ENCODE measurements at places on chromosomes 5 and 9.

DNA sequence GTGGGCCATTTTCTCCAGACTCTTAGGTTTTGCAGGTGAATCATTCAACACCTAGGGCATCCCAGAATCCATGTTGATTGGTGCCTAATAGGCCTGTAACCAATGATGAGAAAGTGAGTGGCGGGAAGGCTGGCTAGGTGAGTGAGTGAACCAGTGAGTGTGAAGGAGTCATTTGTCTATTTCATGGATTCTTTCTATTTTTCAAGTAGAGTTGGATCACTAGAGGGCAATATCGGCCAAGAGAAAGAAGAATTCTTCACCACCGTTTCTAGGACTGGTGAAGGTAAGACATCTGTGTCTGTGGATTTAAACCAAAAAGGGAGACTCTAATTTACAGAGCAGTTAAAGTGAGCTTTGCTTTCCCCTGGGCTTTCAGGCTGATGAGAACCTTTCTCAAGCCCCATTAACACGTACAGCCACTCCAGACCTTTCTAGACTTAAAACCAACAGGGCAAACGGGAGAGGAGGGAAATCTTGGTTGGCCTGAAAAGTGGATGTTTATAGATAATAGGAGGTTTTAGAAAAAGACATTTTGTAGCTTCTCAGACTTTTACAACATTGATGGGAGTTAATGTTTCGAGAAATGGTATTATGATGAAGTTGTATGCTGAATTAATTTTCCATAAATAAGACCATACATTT lies 114.3 kb upstream of the IL12B start:
- DNase-seq, result peak; percentile 81

DNA sequence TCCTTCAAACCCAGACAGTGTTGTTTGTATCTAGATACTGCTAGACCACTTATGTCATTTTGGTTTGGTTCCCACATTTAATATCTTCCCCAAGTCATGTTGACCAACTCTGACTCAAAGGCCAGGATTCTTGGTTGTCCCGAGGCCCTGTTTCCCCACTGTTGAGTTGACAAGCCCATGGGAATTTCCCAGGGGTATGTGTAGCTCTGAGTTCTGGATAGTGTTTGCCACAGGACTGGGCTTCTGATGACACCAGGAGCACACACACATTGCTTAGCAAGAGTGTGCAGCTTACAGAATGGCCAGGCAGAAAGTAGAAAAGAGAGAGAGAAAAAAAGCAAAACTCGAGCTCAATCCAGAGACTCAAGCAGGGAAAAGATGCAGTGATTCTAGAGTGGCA lies 214.4 kb downstream of the NXNL2 start:
- peak; percentile 89 for DNase-seq

DNA sequence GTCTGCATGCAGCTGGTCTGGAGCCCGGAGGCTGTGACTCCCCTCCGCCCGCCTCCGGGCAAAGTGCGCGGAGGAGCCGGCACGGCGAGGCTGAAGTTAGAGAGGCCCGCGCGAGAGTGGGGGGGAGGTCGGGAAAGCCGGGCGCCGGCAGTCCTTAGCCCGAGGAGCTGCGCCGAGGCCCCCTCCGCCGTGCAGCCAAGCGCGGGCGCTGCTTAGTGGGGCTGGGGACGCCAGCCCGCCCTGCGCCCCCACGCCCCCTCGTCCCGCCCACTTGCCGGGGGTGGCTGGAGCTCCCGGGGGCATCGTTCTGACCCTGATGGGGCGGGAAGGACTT lies 403 bp downstream of the NINJ1 start:
- DNase-seq, result peak; percentile 82

- no peak for DNase-seq
Observed at GRCh38 chr5:16864631-16865131, 71.4 kb downstream of the MYO10 start.

GRCh38 chr5:67983251-67984110 lies 232.1 kb upstream of the PIK3R1 start:
- DNase-seq, result peak; percentile 69

GRCh38 chr5:126998201-126998631 lies 32.1 kb downstream of the MARCHF3 start:
- peak; percentile 22 for DNase-seq

- no peak for DNase-seq
Observed at GRCh38 chr9:529731-530130, 311.8 kb upstream of the DMRT1 start.

GRCh38 chr9:33017283-33018041 lies 7.6 kb upstream of the DNAJA1 start:
- DNase-seq, result no peak

GRCh38 chr5:107966201-107966600 lies 295.5 kb upstream of the EFNA5 start:
- DNase-seq, result peak; percentile 3

GRCh38 chr9:99158629-99159028 lies 53.7 kb downstream of the TGFBR1 start:
- no peak for DNase-seq

DNA sequence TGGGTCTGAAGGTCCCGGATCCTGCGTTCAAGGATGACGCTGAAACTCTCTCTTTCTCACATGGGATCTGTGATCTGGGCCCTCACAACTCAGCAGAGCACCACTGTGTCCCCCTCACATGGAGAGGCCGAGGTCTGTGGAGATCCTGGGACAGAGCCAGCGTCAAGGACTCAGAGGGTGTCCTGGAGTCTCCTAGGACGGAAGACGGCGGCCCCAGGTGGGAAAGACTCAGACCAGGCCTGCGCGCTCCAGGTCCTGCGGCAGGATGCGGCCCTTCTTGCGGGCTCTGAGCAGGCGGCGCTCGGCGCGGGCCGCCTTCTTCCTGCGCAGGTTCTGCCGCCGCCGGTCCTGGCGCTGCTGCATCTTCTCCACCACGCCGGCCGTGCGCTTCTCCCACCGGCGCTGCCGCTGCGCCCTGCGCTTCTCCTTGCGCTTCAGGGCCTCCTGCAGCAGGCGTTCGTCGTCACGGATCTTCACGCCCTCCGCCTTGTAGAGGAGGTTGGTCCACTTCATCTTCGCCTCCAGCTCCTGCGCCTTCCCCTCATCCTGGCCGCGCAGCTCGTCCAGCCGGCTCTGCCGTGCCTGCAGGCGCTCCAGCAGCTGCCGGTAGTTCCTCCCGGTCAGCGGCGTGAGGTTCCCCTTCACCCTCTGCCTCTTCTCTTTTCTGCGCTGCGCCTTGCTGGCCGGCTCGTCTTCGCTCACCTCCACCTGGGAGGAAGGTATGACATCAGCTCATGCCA lies 4.2 kb downstream of the SURF6 start:
- DNase-seq, result no peak

DNA sequence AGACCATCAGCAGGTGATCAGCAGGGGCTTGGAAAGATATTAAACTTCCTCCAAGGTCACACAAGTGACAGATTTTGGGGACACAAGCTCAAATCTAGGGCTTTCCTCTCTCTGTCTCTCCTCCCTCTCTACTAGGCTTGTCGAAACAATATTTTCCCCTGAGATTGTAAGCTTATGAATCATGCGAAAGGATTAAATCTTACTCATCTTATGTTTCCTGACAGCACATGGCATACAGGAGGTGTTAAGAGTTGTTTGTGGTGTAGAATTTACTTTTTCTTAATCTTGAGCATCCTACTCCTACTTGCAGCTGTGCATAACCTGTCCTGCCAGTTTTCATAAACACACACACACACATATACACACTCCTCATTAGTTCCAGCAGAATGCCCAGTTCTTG lies 186.3 kb downstream of the MARCHF11 start:
- peak; percentile 46 for DNase-seq

DNA sequence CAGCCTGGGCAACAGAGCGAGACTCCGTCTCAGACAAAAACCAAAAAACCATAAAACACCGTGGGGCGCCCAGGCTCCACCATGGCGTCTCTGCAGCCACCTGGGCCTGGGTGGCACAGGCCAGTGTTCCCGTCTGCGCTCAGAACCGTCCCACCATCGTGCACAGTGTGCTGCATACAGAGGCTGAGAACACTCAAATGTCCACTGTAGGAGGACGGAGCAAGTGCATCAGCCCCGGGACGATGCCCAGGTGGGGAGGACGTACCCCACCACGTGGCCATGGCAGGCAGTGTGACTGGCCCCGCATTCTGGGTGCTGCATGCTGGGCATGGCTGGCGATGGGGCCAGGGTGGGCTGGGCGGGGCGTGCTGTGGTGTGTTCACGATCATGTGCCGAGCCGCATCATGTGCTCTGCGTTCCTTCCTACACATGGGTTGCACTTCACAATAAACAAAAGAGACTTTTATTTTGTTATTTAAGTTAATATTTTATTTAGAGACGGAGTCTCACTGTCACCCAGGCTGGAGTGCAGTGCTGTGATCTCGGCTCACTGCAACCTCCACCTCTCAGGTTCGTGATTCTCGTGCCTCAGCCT lies 37.8 kb downstream of the EXD3 start:
- no peak for DNase-seq

GRCh38 chr5:56161439-56161823 lies 71.7 kb downstream of the ANKRD55 start:
- DNase-seq, result no peak

GRCh38 chr5:58261605-58262004 lies 198.3 kb downstream of the PLK2 start:
- DNase-seq, result peak; percentile 90

- no peak for DNase-seq
Observed at GRCh38 chr5:135220394-135221186, 178.4 kb downstream of the MACROH2A1 start.

GRCh38 chr5:9230355-9230754 lies 315.5 kb downstream of the SEMA5A start:
- DNase-seq, result no peak

DNA sequence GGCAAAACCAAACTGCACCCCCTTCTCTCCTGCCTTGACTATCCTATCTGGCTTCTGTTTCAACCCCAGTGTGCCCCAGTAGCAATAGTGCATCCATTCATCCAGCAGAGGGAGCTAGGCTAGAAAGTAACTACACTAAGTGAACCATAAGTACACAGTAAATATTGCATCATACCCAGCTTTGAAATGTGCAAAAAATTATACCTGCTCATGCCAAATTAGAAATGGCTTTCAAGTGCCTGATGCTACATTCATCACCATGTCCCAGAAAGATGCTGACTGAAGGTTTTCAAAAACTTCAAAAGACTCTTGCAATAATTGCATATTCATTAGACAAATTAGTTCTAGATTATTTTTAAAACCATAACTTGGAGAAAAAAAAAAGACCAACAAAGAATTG lies 153.5 kb downstream of the PRELID2 start:
- peak; percentile 84 for DNase-seq

- peak; percentile 66 for DNase-seq
Observed at GRCh38 chr5:58407042-58407719, 52.7 kb downstream of the PLK2 start.

GRCh38 chr5:120465436-120465961 lies 1.4 kb downstream of the PRR16 start:
- DNase-seq, result no peak

DNA sequence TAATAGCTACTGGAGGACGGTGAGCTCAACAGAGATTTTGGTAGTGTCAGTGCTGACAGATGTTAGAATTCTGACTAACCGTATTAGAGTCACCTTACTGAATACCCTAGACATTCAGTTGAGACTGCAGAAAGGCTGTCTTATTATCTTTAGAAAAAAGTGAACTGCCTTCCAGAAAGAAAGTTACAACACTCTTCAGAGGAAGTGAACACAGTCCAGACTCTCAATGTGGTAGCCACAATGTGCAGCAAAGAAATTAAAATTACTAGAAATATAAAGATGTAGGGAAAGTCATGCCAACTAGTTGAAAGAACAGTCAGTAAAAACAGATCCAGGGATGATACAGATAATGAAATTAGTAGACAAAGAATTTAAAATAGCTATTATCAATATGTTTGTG lies 47.1 kb upstream of the COL15A1 start:
- DNase-seq, result no peak

DNA sequence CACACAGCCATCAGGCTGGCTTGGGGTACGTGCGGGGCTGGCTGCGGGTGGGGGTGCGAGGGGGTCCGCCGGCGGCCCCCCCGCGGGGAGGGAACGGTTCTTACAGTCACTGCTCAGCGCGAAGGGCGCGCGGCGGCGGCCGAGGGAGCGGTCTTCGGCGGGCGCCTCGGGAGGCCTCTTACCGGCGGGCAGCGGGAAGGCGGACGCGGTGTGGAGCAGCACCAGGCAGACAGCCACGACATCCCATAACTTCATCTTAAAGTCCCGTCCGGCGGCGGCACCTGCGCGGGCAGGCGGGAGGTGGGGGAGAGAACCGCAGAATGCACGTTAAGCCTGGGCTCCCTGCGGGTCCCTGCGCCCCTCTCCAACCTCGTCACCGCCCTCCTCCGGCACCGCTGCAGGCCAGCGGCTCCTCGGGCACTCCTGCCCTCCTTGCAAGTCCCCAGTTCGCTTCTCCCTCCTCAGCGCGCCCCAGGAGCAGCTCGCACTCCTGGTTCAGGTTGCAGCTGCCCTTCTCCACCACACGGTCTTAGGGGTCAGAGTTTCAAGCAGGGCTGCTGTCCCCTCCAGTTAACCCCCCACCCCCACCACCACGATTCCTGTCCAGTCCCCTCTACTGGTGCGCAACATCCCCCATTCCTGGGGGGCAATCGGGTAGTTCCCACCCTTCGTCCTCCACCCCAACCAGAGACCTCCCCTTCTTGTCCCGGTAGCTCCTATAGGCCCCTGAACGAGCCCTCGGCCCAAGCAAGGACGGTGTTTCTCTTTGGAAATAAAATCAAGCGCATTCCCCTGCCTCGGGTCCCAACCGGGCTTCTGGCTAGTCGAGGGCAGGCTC lies 5.1 kb downstream of the GDNF start:
- DNase-seq, result no peak

DNA sequence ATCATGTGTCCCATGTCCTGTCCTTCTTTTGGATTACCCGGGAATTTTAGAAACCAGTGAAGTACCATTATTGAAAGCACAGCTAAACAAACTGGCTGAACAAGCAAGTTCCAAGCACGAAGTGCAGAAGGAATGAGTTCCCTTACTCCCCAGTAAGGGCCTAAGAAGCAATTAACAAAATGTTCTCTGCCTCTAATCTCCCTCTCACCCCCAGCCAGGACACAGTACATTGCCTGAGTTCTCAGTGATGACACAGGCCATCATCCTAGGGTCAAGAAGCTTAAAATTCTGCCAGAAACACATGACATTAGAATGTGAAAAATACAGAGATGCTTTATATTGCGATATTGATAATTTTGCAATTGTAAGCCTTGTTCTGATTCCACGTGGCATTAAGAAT lies 118.0 kb downstream of the PLPPR1 start:
- DNase-seq, result no peak

DNA sequence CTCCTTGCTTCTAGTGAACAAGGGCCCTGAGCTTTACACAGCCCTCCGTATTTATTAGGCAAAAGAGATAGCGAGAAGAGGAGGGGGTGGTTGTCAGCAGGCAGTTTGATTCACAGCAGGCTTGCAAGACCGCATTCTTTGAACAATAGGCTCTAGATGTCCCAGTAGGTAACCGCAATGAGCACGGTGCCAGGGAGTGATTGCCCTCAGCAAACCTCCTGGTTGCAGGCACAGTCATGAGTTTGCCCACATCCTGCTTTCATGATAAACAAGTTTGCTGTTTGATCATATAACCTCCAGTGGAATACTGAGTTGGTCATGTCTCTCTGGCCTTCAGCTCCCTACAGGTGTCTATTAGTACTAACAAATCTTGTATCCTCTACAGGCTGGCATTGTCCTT lies 66.1 kb downstream of the CACNA1B start:
- no peak for DNase-seq

Measured in fibroblast of pulmonary artery (primary cell).